ENCODE measurements at places on chromosomes 11 and 22.
A peak's percentile ranks its signal among the peaks of the same experiment; 100 is the strongest.

GRCh38 chr11:57475191-57475590, 14.9 kb downstream of the RTN4RL2 start:
- DNase-seq, result no peak

- no peak for DNase-seq
These were observed 241.7 kb downstream of the MIAT start for GRCh38 chr22:26898946-26899605.

GRCh38 chr11:33868647-33869461, 23.0 kb downstream of the LMO2 start:
- DNase-seq, result no peak

- peak; percentile 46 for DNase-seq
These were observed 10.8 kb downstream of the PRR5L start for GRCh38 chr11:36306888-36307287.
